ENCODE measurements at places on chromosomes 12 and 14. TPM values are rescaled to one million over a fixed set of nuclear protein-coding genes. Genes with fewer than 3 reads are reported as not detected.

DNA sequence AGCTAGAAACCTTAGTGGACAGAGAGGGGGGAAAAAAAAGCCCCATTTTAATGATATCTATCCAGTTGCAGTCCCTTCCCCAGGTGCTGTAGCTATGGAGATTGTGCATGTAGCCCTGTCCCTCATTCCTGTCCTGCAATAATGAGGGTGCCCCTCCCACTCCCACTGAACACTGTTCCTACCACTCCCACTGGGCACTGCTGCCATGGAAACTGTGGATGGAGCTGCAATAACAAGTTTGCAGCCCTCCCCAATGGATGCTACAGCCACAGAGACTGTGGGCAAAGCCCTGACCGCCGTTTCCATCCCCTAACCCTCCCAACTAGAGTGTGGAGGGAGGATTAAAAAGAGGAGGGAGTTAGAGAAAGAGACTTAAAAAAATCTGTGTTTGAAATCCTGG is 238.3 kb downstream of the FUT8 start:
- H3K27me3 ChIP-seq: no peaks in the 10 kb centered on the region
- no peak overlapping the region for H3K27ac ChIP-seq
- no peak overlapping the region for H3K4me3 ChIP-seq
- DNase-seq: no peak

- no peak overlapping the region for H3K4me3 ChIP-seq
- H3K36me3 ChIP-seq: no peaks in the 10 kb centered on the region
- no peaks in the 10 kb centered on the region for H3K27me3 ChIP-seq
- no peaks in the 10 kb centered on the region for H3K4me1 ChIP-seq
- no peak overlapping the region for H3K27ac ChIP-seq
- no peak for DNase-seq
Measured at GRCh38 chr14:29558516-29558915, 369.1 kb downstream of the PRKD1 start.

GYS2 gene
- not detected for total RNA-seq

POTEG gene
- total RNA-seq: not detected

LRP1-AS gene
- not detected for total RNA-seq

SLC17A8 gene
- not detected for total RNA-seq
